ENCODE measurements at places on chromosomes 12 and 14.

- DNase-seq: no peak
These were observed 49.2 kb downstream of the METTL25 start for GRCh38 chr12:82407481-82407880.

DNA sequence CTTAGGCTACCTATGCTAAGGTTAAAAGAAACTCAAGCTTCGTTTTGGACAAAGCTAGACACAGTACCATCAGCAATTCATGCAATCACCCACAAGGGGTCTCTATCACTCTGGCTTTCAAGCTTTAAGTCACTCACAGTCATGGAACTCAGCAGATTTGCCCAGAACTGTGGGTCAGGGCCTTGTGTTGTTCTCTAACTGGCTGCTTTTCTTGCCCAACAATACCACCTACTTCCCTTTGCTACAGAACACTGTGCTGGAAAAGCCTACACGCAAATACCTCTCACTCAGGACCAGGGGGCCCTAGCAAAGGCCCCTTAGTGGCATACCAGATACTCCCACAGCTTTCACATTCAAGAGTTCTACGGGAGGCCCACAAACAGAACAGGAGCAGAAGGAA lies 9.1 kb downstream of the NEMP1 start:
- DNase-seq: no peak

DNA sequence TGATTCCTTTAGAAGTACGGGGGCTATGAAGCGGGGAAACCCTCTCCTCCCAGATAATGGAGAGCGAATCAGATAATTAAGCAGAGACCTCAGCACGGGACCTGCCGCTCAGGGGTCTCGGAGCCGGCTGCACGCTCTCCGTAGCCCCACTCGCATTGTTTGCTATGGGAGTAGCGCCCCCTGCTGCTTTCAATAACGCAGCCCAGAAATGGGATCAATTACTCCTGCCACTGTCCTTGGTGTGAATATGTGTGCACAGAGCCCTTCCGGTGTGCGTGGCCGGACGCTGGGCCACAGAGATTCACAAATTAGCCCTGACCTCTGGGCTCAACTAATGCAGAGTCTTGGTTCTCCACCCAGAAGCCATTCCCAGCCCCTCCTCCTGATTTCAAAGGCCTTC lies 76.4 kb upstream of the TMEM132C start:
- DNase-seq: no peak

DNA sequence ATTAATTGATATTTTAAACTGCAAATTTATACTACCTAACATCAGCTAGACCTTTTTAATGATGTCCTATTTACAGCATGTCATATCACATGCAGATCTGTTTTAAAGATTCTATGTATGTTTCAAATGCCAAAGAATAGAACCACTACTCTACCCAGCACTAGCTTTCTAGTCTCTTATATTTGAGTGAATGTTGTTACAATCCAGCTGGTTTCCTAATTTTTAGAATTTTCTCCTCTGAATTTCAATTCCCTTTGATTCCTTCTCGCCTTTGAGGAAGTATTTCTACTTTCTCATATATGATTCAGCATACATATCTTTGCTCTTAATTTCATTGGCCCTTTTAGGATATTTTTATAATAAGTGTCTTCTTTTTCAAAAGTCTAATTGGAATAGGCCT lies 841.9 kb downstream of the TMTC2 start:
- no peak for DNase-seq

DNA sequence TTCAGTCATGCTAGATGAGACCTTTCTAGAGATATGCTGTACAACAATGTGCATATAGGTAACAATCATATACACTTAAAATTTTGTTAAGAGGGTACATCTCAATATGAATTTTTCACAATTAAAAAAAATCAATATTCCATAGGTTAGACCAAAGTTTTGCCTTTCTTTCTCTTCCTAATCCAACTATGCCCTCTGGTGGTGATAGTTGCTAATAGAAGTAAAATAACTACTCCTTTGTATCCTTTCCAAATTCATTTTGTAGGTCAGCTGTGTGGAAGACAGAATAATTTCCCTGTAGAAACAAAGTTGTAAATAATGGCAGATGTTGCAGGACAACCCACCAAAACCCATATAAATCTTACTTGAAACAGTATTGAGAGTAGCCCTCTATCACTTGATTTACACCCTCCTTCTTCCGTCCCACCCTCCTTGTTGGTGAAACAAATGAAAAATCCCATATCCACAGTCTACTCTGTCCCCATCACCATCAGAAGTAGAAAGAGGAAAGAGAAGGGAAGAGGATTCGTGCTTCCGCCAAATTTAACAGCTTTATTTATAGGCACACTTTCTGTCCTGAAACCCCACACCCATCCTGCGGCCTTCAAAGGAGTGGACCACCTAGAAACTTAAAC lies 34.2 kb upstream of the KICS2 start:
- DNase-seq: no peak

Data from activated T-helper 1 cell treated with Interleukin-2 at 50 U/mL for 16 hours (primary cell).